ENCODE measurements at places on chromosomes 6 and 20. TPM values are rescaled to one million over a fixed set of nuclear protein-coding genes. Genes with fewer than 3 reads are reported as not detected.

LBP gene
- 0.52 TPM for total RNA-seq

MCHR2 gene
- not detected for total RNA-seq

GPX5 gene
- total RNA-seq = not detected

FNDC1 gene
- 71.0 TPM for total RNA-seq

CEP85L gene
- 42.3 TPM for total RNA-seq

GSTA2 gene
- total RNA-seq = under 0.01 TPM

SIRPG gene
- under 0.01 TPM for total RNA-seq

C4A gene
- 14.1 TPM for total RNA-seq

SCRT2 gene
- not detected for total RNA-seq

SALL4 gene
- 0.52 TPM for total RNA-seq

RRP36 gene
- 40.7 TPM for total RNA-seq

CRISP1 gene
- total RNA-seq = not detected

Data from skeletal muscle tissue (tissue), 5 donors.